ENCODE measurements at places on chromosomes 4 and X.

GRCh38 chr4:98474408-98474844, 184.0 kb downstream of the TSPAN5 start:
- DNase-seq: no peak
- H3K27ac ChIP-seq: no peak overlapping the region

DNA sequence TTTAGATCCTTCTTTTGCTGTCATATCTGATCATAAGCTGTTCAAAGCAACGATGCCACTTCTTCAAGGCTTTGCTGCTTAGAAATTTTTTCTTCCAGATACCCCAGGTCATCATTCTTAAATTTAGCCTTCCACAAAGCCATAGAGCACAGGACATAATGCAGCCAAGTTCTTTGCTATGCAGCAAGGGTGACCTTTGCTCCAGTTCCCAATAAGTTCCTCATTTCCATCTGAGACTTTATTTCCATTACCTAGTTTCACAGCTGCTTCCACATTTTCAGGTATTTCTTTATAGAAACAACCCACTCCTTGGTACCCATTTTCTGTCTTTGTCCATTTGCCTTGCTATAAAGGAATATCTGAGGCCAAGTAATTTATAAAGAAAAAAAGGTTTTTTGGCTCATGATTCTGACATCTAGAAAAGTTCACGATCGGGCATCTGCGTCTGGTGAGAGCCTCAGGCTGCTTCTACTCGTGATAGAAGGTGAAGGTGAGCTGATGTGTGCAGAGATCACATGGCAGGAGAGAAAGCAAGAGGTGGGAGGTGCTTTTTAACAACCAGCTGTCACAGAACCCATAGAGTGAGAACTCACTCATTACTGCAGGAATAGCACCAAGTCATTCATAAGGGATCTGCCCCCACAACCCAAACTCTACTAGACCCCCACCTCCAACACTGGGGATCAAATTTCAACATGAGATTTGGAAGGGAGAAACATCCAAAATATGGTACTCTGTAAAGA, 11.8 kb upstream of the TASL start:
- no peaks in the 10 kb centered on the region for H3K36me3 ChIP-seq
- no peaks in the 10 kb centered on the region for H3K27me3 ChIP-seq
- H3K27ac ChIP-seq: no peak overlapping the region
- no peak for DNase-seq
- no peak overlapping the region for H3K4me3 ChIP-seq

DNA sequence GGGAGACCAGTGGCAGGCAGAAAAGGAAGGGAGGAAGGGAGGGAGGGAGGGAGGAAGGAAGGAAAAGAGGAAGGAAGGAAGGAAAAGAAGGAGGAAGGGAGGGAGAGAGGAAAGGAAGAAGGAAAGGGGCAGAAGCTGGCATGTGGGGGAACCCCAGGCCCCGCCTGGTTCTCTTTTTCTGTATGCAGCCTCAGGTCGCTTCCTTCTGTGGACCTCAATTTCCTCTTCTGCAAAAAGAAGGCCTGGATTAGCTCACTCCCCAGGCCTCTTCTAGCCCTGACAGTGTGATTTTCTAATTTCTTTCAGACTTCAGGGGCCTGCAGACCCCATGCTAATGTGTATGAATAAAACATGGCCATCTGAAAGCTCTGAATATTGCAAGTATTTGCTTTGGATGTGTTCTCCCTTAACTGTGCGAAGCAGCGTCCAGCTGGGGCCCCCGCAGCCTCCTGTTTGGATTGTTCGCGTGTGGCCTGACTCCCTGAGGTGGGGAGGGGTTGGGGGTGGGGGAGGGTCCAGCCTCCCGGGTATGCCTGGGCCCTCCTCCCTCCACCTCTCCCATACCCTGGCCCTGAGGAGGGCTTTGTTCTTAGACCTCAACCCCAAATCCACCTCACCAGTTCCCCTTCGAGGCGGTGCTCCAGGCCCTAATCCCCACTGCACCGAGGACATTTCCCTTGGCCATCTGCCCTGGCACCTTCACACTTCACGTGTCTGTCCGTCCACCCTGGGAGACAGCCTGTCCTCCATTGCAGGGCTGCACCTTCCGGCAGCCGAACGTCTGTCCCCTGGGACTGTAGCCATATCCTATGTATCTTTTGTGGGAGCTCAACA, 199.9 kb upstream of the ATP6AP2 start:
- no peaks in the 10 kb centered on the region for H3K36me3 ChIP-seq
- DNase-seq: no peak
- H3K27me3 ChIP-seq: no peaks in the 10 kb centered on the region
- no peak overlapping the region for H3K27ac ChIP-seq
- H3K4me1 ChIP-seq: peaks cover 2% of the 10 kb centered on the region

- peaks cover 68% of the 10 kb centered on the region for H3K27me3 ChIP-seq
- DNase-seq: no peak
- H3K27ac ChIP-seq: no peak overlapping the region
- H3K4me3 ChIP-seq: peak overlapping the region; percentile 6
- 0 out of 2 replicates have a peak, but pooled peaks cover 1% of the 10 kb centered on the region for H3K4me1 ChIP-seq
These were observed 21.2 kb downstream of the NKX3-2 start for GRCh38 chr4:13523105-13523477.

DNA sequence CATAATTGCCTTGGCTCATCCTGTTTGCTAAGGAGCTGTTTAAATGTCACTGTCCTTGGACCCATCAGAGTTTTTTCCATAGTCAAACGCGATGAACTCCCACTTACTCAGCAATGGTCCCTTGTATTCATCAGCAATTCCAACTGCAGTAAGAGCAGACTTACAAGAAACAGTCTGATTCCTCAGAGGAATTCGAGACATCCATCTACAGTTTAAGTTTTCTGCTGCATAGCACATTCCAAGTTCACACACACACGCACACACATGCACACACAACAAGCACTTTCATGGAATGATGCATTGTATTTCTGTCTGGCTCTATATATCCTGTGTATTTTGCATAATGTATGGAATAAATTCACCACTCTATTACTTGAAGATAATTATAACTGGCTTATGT, 32.7 kb upstream of the TMEM150C start:
- H3K4me1 ChIP-seq: peaks cover 2% of the 10 kb centered on the region
- no peak for DNase-seq
- no peaks in the 10 kb centered on the region for H3K27me3 ChIP-seq

DNA sequence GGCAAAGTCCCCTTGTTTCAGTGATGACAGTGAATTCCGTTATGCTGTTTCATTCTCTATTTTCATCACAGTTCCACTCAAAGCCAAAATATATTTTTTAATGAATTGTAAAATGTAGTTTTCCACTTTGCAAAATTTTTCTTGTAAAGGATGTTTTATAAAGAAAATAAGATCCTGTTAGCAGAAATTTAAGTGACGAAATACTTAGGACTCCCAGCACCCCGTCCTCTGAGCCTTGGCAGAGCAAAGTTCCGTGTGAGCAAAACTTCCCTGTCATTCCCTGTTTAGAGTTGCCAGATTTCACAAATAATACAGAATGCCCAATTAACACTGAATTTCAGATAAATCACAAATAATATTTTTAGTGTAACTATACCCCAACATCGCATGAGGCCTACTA, 81.0 kb upstream of the RBPJ start:
- no peaks in the 10 kb centered on the region for H3K36me3 ChIP-seq
- no peak overlapping the region for H3K4me3 ChIP-seq
- H3K27ac ChIP-seq: no peak overlapping the region
- peaks cover 3% of the 10 kb centered on the region for H3K4me1 ChIP-seq
- DNase-seq: no peak

DNA sequence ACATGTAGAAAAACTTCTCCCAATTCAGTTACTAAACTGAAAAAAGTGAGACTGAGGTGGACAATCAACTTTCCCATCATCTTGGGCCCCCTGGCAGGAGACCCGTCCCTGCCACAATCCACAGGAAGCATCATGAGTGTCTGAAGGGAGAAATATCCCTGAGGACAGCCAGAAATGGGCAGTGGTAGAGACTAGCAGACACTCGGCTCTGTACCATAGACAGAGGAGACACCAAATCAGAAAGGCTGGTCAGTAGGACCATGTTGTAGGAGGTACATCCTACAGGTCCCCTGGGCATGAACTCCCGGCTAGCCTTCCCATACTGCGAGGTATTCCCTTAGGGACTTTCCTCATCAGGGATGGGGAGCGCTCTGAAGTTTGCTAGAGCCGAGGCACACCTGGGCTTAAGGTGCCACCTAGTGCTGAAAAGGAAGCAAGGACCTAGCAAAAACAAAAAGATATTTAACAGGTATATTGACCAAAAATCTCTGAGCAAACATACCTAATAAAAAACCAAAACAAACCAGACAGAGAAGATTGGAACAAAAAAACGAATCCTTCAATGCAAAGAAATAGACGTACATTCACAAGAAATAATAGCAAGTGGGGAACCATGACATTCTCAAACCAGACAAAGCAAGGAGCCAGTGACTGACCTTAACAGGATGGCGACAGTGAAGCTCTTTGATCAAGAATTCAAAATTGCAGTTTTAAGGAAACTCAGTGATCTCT, 55.6 kb downstream of the HAUS3 start:
- H3K27ac ChIP-seq: no peak overlapping the region
- H3K27me3 ChIP-seq: no peaks in the 10 kb centered on the region
- H3K36me3 ChIP-seq: no peaks in the 10 kb centered on the region
- DNase-seq: peak; percentile 48
- H3K4me3 ChIP-seq: no peak overlapping the region

- H3K4me3 ChIP-seq: no peak overlapping the region
- no peaks in the 10 kb centered on the region for H3K36me3 ChIP-seq
- no peak for DNase-seq
- H3K27me3 ChIP-seq: no peaks in the 10 kb centered on the region
- H3K4me1 ChIP-seq: peaks cover 5% of the 10 kb centered on the region
These were observed 33.8 kb downstream of the TSPAN5 start for GRCh38 chr4:98624642-98625041.

- no peaks in the 10 kb centered on the region for H3K27me3 ChIP-seq
- no peak for DNase-seq
- no peaks in the 10 kb centered on the region for H3K4me1 ChIP-seq
- H3K27ac ChIP-seq: no peak overlapping the region
- peak overlapping the region; percentile 79 for H3K4me3 ChIP-seq
- H3K36me3 ChIP-seq: no peaks in the 10 kb centered on the region
These were observed 413 bp downstream of the PDK3 start for GRCh38 chrX:24465532-24465865.

GRCh38 chr4:183191630-183192029, 92.6 kb downstream of the WWC2 start:
- no peaks in the 10 kb centered on the region for H3K27me3 ChIP-seq
- no peak overlapping the region for H3K27ac ChIP-seq
- peaks cover 2% of the 10 kb centered on the region for H3K4me1 ChIP-seq
- no peak overlapping the region for H3K4me3 ChIP-seq
- no peaks in the 10 kb centered on the region for H3K36me3 ChIP-seq
- no peak for DNase-seq

- H3K27me3 ChIP-seq: no peaks in the 10 kb centered on the region
- H3K36me3 ChIP-seq: no peaks in the 10 kb centered on the region
- H3K27ac ChIP-seq: no peak overlapping the region
- H3K4me3 ChIP-seq: no peak overlapping the region
- H3K4me1 ChIP-seq: no peaks in the 10 kb centered on the region
These were observed 30.1 kb downstream of the P2RY8 start for GRCh38 chrX:1506916-1507315.

- no peak for DNase-seq
- H3K4me1 ChIP-seq: no peaks in the 10 kb centered on the region
- H3K4me3 ChIP-seq: no peak overlapping the region
- no peaks in the 10 kb centered on the region for H3K27me3 ChIP-seq
- no peak overlapping the region for H3K27ac ChIP-seq
- H3K36me3 ChIP-seq: no peaks in the 10 kb centered on the region
These were observed 478.0 kb downstream of the KCNIP4 start for GRCh38 chr4:21470535-21470934.

DNA sequence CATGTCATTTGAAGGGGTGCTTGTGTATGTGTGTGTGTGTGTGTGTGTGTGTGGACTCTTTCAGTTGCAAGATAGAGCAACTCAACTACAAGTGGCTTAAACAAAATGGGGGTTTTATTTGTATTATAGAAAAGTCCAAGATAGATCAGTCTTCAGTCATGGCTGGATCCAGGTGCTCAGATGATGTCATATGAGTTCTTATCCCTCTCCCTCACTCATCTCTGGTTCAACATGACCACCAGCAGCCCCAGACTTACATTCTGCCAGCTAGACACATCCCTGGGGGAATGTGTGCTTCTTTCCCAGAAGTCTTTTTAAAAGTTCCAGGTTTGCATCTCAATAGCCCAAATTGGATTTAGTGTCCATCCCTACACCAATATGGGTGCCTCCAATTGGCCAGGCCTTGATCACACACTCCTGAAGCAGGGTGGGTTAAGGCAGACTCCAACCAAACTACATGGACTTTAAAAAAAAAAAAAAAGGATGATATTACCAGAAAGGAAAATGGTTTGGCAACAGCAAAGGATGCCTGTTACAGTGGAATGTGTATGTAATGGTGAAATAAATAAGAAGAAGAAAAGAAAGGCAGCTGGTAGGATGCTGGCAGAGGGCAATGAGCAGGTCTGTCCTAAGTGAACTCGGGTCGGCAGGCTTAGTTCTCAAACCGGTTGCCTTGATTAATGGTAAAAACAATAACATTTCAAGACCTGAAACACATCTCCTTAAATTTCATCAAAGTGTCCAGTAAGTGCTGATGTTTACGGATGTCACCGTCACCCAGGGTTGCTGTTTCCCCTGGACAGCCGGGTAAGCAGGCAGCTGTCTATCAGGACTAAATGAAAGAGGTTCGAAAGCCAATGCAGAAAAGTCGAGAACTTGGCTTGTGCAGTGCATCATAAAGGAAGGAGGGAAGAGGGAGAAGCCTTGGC, 107.7 kb downstream of the SMIM20 start:
- no peak overlapping the region for H3K4me3 ChIP-seq
- H3K27me3 ChIP-seq: no peaks in the 10 kb centered on the region
- no peaks in the 10 kb centered on the region for H3K36me3 ChIP-seq
- DNase-seq: no peak
- no peaks in the 10 kb centered on the region for H3K4me1 ChIP-seq
- H3K27ac ChIP-seq: no peak overlapping the region

GRCh38 chr4:41748571-41749475, at the start of gene PHOX2B:
TSS of gene PHOX2B (minus strand) at chr4:41748725. CDS start at chr4:41748610, 115 bp downstream.
- H3K4me1 ChIP-seq: peaks cover 7% of the 10 kb centered on the region
- H3K36me3 ChIP-seq: no peaks in the 10 kb centered on the region
- peaks cover 93% of the 10 kb centered on the region for H3K27me3 ChIP-seq

DNA sequence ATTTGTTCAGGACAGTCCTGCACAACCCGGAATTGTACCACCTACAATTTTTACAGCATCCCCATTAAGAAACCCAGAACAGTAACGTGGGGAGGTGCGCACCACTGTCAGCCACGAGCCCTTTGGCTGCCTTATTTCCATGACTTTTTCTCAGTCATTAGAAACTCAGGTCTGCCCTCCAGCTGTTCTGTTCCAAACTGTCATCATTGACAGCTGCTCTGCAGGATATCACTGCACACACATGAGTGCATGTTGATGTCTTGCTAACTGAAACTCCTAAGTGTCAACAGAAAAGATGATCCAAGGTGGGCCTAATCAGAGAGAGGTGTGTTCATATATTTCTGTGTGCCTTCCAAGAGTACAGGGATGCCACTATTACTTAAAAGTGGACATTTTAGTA, 123.4 kb downstream of the PARM1 start:
- no peaks in the 10 kb centered on the region for H3K36me3 ChIP-seq
- H3K27me3 ChIP-seq: no peaks in the 10 kb centered on the region
- no peaks in the 10 kb centered on the region for H3K4me1 ChIP-seq
- DNase-seq: no peak
- H3K4me3 ChIP-seq: no peak overlapping the region

- H3K27me3 ChIP-seq: no peaks in the 10 kb centered on the region
- H3K36me3 ChIP-seq: no peaks in the 10 kb centered on the region
- no peak overlapping the region for H3K27ac ChIP-seq
- no peak for DNase-seq
- H3K4me1 ChIP-seq: no peaks in the 10 kb centered on the region
- no peak overlapping the region for H3K4me3 ChIP-seq
These were observed 1.3 kb upstream of the PCYT1B start for GRCh38 chrX:24648495-24648894.

All from iPS DF 6.9 (cell line).